Stimulated activated CD4-positive, alpha-beta T cell treated with anti-CD3 and anti-CD28 coated beads, Interleukin-1b, Interleukin-23, amount 100 ng/mL, for 1 hour (primary cell): ENCODE measurements at places on chromosomes 2 and 18.

- DNase-seq, result no peak
Observed at GRCh38 chr2:128581849-128582244, 263.2 kb upstream of the HS6ST1 start.

DNA sequence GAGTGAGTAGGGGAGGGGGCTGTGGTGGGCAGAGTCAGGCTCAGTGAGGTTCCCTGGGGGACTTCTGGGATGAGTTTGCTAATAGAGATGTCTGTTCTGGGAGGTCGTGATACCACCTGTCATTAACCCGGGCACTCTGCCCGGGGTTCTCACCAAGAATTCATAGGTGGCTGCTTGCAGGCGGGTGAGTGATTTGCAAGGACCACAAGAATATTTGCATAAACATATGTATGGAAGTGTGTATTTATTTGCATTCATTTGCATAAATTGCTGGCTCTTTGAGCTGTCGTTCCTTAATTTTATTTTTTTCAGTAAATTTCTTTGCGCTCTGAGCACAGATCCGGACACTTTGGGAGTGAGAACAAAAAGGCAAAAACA is 260.0 kb downstream of the ATAD2B start:
- DNase-seq, result no peak

GRCh38 chr2:164802095-164802707 is 39.4 kb downstream of the COBLL1 start:
- no peak for DNase-seq

DNA sequence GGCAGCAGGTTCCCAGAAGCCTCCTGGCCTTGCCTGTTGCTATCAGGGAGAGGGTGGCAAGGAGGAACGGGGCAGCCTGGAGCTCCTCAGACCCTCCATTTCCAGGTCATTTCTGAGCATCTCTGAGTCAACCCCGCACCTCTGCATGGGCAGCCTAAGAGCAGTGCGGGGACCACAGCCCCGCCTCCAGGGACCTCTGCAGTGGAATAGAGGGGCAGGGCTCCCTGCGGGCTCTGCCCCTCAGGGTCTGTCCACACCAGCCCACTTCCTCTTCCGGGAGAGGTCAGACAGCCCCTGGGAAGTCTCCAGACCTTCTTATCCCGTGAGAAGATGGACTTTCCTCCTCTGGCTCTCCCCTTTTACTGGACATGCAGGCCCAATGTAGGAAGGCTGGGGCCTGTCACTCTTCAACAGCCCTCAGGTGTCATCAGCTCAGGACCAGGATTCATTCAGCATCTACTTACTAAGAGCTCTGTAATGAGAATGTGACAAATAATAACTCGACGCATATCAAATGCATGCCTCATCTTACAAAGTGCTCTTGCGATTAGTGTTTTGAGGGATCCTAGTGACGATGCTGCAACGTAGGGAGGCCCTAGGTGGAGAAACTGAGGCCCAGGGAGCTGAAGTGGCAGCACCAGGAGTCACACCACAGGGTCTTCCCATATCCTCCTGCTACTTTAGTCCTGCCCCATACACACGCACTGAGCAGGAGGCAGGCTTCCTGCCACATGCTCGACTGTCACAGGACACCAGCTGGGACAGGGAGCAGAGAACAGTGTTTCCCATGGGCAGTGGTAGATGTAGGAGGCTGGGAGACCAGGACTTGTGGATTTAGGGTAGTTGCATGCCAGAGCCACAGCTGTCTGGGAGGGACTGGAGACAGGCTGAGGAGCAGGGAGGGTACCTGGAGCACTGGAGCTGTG is 28.0 kb downstream of the SH2D6 start:
- no peak for DNase-seq

DNA sequence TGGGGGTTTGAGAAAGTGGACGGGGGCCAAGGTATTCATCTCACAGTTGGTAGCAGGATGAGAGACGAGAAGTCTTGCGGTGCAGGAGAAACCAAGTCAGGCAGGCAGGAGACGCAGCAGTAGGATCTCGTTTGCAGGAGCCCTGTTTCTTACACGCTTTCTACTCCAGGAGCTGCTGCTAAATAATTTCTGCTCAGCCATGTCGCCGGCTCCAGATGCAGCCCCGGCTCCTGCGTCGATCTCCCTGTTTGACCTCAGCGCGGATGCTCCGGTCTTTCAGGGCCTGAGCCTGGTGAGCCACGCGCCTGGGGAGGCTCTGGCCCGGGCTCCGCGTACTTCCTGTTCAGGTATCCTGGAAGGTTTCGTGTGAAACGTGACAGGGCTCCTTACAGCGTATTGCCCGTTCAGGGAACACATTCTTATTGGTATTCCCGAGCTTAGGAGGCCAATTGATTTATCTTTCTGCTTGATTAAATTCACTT is 494 bp downstream of the ANKZF1 start:
- no peak for DNase-seq

DNA sequence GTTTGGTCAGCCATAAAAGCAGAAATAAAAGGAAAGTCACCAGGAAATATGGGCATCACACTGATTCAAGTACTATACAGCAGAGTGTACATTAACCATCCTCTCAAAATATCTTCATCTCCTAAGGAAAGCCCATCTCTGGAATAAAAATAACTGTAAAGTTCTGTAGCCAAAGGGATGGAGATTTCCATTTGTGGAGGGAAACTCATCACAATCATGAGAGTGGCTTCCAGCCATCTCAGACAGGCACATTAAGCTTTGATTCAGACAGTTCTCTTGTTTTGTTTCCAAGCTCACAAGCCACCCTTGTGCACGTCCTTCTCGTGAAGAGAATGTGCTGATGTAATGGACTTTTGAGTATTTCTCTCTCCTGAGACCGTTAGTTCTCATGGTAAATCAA is 695.5 kb downstream of the LRRTM4 start:
- no peak for DNase-seq

DNA sequence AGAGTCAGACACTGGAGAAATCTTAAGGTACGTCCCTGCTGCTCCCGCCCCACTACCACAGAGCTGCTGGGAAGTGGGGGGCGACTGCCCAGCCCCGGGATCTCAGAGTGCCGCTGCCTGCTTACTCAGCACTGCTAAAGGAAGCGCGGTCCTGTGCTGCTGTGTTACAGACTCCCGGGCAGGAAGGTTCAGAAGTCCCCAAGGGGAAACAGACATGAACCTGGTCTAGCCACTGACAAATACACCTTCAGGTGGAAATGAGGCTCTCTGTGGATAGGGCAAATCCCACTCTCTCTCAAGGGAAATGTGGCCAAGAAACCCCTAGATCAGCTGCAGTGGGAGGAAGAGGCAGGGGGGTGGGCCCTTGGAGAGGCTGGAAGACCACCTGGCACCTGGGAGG is 13.7 kb downstream of the MTERF4 start:
- no peak for DNase-seq

DNA sequence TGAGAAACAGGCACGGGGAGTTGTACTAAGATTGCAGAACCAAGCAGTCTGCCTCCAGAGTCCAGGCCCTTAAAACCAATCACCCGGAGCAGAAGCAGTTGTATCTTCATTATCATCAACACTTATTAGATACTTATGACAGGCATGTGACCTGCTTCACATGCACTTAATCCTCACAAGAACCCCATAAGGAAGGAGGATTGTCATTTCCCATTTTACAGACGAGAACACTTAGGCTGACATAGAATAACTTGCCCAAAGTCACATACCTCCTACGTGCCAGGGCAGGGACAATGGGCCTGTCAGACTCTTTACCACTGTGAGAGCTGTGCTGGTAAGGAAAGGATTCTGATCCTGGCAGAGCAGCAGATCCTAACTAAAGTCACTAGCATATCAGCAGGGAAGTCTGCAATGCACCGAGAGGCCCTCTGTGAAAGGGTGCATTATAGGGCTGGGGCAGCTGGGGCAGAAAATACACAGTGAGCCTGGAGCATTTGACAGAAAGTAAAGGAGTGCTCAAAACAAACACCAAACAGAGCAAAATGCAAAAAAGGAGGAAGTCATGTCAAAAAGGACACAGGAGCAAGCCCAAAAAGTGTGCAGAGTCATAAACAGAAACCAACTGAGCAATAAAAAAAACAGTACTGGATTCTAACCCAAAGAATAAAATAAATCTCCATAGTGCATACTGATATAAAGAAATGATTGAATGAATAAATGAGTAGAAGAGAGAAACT is 55.9 kb upstream of the SP3 start:
- no peak for DNase-seq

GRCh38 chr2:47310801-47311560 is 92.0 kb upstream of the MSH2 start:
- no peak for DNase-seq

GRCh38 chr2:182952741-182953450 is 85.4 kb downstream of the NCKAP1 start:
- DNase-seq, result no peak

- DNase-seq, result no peak
Observed at GRCh38 chr18:47283476-47283875, 32.0 kb upstream of the SKOR2 start.

- DNase-seq, result no peak
Observed at GRCh38 chr18:59419386-59419785, 60.3 kb upstream of the LMAN1 start.

- no peak for DNase-seq
Observed at GRCh38 chr18:35114305-35114704, 73.1 kb downstream of the MAPRE2 start.

DNA sequence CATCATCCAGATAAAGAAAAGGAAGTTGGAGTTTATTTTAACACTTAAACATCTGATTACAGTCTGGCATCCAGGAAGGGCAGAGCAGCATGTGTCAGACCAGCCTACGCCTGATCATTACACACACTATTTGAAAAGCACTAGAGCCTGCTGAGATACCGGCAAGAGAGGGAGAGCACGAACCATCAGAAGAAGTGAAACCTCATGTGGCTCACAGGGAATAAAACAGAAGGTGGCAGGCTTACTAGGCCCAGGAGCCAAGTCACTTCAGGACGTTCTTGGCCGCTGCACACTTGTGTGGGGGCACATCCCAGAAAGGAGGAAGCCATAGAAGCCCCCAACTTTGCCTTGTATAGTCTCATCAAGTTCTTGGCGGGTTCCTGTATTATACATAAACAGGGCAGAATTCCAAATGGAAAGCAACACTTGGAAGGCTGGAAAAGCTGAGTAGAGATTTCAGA is 105.5 kb downstream of the UGGT1 start:
- DNase-seq, result no peak

DNA sequence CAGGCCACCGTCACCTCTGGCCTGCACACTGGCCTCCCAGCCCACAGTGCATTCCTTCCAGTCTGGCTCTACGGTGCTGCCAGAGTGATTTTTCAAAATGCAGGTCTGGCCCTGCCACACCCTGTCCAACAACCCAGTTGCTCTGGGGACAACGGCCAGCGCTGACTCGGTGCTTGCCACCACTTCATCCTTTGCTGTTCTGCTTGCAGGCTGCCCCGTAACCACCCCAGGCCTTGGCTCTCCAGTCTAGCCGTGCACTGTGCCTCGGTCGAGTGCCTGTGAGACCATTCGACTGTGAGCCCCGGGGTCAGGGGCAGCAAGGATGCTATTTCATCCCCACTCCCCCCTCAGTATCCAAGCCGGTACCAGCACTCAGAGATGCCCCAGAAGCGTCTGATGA is 262.6 kb downstream of the KLHL29 start:
- DNase-seq, result no peak

DNA sequence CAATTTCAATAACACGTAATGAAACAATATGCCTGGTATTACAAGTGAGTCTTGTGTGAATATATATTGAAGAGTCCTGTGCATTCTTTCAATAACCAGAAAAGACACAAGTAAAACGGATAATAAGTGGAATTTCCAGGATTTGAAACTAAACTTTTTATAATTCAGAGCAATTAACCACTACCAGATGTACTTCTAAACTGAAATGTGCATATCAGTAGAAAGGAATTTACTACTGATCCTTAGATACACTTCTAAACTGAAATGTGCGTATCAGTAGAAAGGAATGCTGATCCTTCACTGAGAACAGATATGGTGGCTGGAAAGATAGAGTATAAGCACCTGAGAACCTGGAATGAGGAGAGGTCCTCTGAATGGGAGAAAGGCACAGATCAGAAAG is 470.9 kb upstream of the SPHKAP start:
- no peak for DNase-seq

GRCh38 chr2:84249140-84249539 is 209.9 kb downstream of the SUCLG1 start:
- DNase-seq, result no peak

DNA sequence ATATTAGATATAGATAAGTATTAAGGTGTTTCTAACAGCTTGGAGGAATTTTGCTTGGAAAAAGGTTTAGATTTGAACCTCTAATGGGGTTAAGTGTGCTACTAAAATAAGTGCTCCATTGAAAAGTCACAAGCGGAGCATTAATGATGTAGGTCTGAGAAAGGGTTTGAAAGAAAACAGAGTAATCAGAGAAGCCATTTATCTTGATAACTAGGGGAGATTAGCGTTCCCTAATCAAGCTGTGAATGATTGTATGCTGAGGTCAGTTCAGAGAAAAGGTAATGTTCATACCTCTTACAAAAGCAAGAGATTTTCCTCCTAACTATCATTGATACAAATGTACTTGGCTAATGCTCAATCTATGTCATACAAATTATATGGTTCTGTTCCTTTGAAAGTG is 1.5 kb downstream of the ARHGAP25 start:
- DNase-seq, result no peak

- no peak for DNase-seq
Observed at GRCh38 chr2:105188343-105188742, 53.2 kb upstream of the GPR45 start.

DNA sequence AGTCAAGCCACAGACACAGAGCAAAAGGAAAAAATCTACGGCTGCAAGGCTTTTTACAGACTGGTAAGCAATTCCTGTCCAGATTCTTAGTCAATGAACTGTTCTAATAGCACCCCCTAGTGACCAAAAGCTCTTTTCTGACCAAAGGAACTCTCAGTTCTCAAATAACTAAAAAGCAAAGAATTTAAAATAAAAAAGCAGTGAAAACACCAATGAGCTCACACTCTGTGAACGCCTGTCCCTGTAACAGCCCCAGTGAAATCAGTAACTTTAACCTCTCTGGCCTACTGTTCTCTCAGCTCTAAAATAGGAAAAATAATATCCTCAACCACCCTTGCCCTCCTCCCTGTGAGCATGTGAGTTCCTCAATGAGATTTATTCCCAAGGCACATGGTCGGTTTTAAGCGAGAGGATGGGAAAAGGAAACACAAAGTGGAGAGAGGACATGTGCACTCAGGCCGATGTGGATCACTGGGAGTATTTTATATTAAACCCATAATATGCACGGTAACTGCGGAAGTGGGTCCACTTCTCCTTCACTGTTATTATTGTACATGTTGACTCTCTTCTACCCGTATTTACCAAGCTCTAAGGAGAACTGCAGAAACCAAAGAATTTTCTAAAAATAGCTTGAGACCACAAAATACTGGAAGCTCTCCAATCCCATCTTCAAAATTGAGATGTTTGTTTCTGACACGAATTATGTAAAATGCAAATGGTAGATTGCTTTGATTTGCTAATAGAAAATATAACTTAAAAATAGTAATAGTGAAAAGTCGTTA is 128.5 kb downstream of the STK39 start:
- no peak for DNase-seq

DNA sequence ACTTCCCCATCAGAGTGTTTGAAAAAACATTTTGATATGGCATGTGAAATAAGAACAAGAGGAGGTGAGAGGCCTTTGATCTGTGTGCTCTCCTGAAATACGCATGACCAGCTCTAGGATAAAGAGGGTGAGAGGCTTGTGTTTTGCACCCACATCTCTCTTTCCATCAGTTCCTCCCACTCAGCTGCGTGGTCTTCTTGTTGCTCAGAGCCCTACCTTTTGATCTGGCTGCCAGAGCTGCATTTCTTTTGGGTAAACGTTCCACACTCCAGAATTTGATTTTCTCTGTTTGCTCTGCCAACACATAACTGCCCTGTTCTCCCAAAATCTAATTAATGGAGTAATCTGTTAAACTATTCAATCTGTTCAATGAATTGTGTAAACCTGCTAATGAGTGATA is 72.0 kb upstream of the FN1 start:
- DNase-seq, result no peak
